ENCODE measurements at places on chromosomes 2 and 18.

GRCh38 chr2:163210430-163210918 is 371.9 kb upstream of the KCNH7 start:
- DNase-seq, result no peak

DNA sequence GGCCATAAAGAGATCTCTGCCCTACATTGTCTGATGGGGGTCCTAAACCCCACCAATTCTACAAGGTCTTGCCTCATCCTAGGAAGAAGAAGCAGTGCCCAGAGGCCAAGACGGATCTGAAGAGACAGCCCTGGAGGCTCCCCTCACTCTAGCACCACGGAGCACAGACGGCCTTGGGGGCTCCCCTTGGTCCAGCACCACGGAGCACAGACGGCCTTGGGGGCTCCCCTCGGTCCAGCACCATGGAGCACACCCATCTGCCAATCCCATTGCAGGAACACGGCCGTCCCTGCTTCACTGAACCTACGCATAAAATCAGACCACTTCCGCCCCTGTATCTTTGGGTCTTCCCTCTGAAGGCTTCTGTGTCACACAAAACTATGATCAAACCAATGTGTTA is 215.1 kb upstream of the SALL3 start:
- DNase-seq, result no peak

DNA sequence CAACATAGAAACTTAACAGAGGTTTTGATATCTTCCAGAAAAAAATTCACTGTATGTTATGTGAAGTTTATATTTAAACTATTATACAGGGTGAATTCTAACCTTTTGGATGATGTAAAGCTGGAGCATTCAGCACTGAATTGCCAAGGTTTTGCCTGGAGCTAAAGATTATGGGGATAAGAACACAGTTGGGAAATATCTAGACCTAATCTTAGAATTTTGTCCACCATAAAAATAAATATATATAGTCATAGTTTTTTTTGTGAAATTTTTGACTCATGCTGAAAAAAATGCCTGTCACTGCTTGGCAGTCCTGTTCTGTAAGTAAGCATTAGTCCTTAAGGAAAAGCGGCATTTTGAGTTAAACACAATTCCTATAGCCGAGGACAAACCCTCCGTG is 339.3 kb upstream of the TMEFF2 start:
- DNase-seq, result no peak

DNA sequence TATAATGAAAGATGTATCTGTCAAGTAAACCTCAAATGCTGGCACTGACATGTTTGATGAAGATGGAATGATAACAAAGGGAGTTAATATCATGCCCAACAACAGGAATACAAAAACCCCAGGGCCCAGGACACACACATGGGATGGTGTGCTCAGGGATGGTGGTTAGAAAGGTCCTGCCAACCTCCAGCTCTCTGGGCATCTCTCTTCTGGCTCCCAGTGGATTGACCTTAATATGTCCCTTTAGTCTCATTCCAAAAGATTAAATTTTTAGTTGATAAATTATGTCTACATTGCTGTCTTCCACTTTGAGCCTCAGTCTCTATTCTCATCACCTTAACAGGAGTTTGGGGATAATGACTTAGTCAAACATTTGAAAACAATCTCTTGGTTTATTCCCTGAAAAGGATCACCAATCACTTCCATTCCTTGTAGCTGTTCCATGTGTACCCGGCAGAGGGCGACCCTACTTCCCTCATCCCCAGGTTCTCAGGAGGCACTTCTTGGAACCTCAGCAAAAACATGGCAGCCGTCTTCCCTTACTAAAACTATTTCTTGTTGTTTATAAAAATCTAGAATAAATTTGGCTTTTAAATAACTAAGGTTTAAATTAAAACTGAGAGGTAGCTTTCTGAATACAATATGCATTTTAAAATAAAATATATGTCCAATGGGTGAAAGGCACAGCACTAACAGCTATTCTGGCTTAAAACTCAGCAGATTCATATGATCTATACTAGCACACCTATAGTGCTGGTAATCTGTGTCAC is 29.6 kb downstream of the MCEE start:
- DNase-seq, result peak; percentile 43

DNA sequence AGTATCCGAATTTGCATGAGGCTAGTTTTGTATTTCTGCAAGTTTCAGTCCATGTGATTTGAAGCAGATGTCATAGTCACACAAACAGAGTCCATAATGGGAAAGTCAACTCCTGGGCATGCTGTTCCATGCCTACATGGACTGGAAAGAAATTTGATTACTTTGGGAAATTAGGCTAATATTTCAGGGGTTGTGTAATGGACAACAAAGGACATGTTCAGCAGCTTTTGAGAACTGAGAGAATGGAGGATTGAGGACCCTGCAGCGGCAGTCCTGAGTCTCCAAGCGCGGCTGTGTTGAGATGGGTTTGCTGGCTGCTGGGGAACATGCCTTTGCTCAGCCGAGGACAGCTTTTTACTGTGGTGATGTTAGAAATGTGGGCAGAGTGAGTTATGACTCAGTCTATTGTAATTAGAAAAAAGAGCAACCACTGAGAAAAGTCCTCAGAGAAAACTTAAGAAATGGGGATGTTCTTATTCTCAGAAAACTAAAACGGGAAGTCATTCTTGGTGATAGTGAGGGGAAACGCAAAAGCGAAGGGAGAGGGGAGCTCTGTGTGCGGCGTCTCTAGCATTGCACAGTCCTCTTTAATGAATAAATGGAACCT is 149.2 kb downstream of the FAM210A start:
- DNase-seq, result no peak

- no peak for DNase-seq
Measured at GRCh38 chr2:8222979-8223694, 458.7 kb upstream of the ID2 start.

- no peak for DNase-seq
Measured at GRCh38 chr2:76149846-76150245, 439.1 kb upstream of the GCFC2 start.

DNA sequence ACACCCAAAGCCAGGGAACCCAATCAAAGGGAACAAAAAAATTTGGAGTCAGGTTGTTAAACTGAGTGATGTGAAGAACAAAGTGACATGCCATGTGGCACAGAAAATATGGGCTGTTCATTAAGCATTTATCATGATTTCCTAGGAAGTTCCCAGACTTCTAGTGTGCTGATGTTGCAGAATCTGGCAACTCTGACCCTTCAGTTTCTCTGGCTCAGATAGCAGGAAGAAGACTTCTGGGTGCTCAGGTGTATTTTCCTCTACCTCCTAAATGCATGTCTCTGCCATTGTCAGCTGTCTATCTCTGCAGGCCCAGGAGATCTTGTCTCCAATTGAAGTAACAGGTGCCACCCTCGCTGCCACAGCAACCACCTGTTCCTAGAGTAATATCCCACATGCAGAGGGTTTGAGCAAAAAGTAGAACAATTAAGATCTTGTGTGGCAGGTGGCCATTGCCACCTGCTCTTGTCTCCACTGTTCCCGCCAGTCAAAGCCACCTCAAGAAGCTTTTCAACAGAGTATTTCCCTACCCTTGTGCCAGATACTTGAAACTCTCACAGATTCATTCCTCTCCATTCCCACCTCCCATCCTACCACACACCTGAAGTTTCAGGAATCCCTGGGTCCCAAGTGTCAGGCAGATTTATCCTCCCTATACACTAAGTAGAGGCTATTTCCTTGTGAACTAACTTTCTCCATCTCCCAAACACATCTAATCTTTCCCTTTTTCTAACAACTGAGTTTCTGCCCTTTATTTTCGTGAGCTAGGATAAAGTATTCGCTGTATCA is 533.7 kb upstream of the CHAC2 start:
- no peak for DNase-seq

- DNase-seq, result no peak
Measured at GRCh38 chr2:174594456-174594855, 3.1 kb downstream of the WIPF1 start.

DNA sequence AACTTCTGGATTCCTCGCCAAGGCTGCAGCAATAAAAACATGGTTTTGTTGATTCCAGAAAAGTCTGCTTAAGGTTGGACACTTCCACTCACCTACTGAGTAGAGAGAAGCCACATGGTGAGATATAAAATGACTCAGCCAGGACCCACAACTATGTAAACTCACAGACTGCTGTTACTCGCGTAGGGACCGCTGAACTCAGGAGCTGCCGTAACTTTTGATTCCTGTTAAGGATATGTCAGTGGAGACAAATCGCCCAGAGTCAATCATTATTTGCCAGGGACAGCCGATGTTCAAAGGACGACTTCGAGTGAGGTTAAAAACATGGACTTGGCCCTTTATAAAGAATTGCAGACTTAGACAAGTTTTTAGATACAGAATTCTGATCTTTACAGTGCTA is 25.6 kb downstream of the CYB5A start:
- DNase-seq, result no peak

GRCh38 chr2:181656450-181657291 is at the start of gene CERKL:
CERKL (minus strand) TSS chr2:181657105; CDS start chr2:181657006, 99 bp downstream.
- no peak for DNase-seq

- no peak for DNase-seq
Measured at GRCh38 chr2:156649596-156649995, 213.4 kb downstream of the GPD2 start.
